Stimulated activated CD4-positive, alpha-beta T cell treated with anti-CD3 and anti-CD28 coated beads, Interleukin-12 subunit alpha, Interleukin-12 subunit beta, amount 100 ng/mL, for 24 hours (primary cell): ENCODE measurements at places on chromosomes 5 and 9.

GRCh38 chr5:97021416-97021815 is 85.5 kb downstream of the LNPEP start:
- no peak for DNase-seq

GRCh38 chr5:94855543-94855942 is 237.1 kb downstream of the SLF1 start:
- no peak for DNase-seq

DNA sequence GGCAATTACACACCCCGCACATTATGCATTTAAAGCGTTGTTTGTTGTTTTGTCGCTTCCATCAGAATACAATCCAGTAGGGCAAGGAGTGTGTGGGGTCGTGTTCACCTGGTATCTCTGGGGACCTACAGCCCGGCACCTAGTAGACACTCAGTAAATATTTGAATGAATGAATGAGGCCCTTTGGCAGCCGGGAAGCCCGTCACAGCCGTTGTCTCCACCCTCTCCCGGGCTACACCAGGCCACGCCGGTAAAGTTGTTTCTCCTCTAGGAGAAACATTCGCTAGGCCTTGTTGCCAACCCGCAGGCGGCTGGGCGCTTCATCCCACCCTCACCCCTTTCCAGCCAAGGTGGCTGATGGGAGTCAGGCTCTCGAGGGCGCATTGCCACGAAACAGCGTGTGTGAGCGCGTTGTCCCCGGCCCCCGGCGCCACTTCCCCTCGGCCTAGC is 876 bp upstream of the JAK2 start:
- no peak for DNase-seq

- DNase-seq, result no peak
Observed at GRCh38 chr9:96858670-96859069, 4.4 kb upstream of the ZNF782 start.

DNA sequence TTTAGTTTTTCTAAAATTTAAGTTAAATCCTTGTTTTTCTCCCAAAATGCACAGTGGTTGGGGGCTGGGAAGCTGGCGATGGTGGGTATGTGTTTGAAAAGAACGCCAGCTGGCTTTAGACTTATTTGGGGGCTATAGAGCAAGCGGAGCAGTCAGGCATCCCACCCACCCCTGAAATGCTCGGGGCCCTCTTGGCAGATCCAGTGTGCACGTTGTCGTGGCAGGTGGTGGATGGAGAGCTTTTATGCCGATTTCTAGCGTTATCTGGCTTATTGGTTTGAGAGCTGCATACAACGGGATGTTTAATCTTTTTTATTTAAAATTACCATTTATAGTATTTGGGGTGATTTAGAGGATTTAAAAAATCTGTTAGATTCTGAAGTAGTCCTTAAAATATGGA is 8.1 kb downstream of the BASP1 start:
- no peak for DNase-seq
